Stimulated activated naive CD4-positive, alpha-beta T cell treated with Interleukin-2 at 50 U/mL for 16 hours (primary cell): ENCODE measurements at places on chromosomes 16 and 17.
A peak's percentile ranks its signal among the peaks of the same experiment; 100 is the strongest.

GRCh38 chr17:43431714-43432523, 33.1 kb downstream of the ARL4D start:
- no peak for DNase-seq

- DNase-seq: no peak
Measured at GRCh38 chr16:21685034-21685455, 21.3 kb downstream of the OTOA start.

DNA sequence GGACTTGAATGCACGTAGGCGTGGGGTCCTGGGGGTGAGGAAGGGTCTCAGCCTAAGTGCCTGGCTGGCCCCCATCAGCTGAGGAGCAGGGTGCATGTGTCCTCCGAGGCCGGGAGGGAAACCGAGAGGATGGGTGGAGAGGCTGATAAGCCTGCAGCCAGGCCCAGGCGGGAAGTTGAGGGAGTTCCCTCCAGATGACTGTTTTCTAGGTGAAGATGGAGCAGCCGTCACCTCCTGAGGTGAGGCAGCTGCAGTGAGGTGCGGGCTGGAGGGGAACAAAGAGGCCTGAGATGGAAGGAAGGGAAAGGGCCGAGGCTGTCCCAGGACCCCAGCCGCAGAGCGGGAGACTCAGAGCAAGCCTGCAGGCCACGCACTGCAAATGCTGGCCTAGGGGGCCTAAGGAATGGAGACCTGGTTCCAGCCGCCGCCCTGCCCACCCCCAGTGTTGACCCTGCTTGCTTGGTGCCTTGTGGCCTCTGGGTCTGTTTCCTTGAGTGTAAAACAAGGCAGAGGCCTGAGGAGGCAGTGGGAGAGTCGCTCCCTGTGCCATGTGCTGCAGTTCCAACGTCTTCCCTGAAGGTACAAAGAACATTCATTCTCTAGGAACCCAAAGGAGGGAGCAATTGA, 3.0 kb downstream of the PECAM1 start:
- no peak for DNase-seq

DNA sequence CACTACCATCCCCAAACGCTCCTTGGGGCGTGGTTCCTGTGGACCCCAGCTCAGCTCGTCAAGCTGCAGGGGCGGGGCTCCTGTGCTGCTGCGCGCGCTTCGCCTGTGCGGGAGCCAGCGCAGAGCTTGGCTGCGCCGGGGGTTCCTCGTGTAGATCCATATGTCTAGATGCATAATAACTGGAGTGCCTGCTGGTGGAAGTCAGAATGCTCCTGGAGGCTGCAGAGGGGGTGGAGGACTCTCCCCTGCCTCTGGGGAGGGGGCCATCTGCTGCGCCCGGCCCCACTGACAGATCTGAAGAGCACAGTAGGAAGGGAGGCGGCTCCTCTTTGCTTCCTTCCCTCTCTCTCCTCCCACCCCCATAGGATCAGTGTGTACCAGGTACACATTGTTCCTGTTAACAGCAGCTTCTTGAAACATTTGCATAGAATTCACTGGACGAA, 4.6 kb downstream of the RASD1 start:
- no peak for DNase-seq

- peak; percentile 81 for DNase-seq
Measured at GRCh38 chr17:66191593-66192377, at the start of gene CEP112. CEP112 (minus strand) TSS chr17:66192133.

DNA sequence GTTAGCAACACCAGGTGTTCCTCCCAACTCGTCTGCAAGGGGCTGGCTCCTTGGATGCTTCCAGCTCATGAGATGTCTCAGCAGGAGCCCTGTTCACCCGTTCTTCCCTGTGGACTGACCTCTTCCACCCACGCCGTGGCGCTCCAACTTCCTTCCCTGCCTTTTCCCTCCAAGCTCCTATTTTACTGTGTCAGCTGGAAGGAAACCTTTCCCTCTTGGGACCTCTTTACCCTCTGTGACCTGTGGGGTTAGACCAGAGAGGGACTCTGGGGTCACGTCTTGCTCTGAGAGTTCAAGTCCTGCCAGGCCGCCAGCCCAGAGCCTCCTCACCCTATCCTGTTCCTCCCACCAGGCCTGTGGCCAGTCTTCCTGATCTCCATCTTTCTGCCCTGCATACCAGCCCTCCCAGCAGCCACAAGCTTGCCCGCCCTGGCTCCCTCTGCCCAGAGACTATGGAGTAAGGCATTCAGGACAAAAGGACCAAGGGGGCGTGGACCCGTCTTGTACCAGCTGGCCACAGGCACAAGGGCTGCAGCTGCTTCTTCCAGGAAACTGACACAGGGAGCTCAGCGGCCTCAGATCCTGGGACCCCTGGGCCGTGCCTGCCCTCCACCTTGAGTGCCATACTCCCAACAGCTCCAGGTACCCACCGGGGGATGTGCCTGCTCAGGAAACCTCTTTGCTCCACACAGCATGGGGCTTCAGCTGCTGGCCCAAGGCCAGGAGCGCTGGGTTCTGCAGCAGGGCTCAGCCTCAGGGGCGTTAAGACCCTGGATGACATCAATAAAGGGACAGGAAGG, 3.0 kb downstream of the PAQR4 start:
- DNase-seq: no peak

DNA sequence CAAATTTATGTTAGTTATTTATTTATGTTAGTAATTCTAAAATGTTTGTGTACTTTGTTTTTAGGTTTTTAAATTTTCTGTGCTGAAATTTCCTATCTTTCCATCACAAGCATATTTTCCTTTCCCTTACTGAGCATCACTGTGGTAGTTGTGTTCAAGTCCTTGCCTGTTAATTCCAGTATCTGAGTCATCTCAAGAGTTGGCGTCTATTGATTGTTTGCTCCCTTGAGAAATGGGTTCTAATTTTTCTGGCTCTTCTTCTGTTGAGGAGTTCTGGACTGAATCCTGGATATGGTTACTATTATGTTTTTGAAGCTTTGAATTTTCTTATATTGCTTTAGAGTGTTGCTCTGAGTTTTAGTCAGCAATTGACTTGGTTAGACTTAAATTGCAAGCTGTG, 56.3 kb downstream of the GAN start:
- DNase-seq: no peak

DNA sequence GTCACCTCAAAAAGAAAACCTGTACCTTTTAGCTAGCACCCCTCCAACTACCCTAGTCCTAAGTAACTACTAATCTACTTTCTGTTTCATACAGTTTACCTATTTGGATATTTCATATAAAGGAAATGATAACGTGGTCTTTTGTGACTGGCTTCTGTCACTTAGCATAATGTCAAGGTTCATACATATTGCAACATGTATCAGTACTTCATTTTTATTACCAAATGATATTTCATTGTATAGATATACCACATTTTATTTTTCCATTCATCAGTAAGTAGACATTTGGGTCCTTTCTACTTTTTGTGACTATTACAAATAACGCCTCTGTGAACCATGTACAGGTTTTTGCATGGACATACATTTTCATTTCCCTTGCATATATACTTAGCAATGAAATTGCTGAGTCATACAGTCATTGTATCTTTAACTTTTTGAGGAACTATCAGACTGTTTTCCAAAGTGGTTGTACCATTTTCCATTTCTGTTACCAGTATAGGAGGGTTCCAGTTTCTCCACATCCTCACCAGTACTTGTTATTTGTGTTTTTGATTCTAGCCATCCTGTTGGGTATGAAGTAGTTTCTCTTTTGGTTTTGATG, 23.7 kb downstream of the MOSMO start:
- no peak for DNase-seq

DNA sequence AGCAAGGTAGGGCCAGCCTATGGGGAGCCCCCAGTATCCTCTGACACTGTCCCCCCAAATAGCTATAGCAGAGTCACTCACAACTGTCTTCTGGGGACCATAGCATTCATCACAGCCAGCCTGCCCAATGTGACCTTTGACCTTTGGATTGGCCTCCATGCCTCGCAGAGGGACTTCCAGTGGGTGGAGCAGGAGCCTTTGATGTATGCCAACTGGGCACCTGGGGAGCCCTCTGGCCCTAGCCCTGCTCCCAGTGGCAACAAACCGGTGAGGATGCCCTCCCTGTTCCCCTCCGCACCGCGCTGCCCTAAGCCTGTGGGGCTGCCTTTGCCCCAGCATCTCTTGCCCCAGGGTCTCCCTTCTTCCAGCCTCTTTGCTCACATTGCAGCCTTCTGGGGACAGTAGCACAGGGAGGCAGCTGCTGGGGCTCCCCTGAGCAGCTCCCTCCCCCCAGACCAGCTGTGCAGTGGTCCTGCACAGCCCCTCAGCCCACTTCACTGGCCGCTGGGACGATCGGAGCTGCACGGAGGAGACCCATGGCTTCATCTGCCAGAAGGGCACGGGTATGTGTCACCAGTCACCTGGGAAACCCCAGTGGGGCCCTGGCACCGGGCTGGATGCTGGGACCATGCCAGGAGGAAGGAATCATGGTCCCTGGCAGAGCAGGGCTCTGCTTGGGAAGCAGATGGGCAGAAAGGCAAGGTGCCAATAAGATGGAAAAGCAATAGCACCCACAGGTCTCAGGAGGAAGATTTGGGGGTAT, 61.1 kb downstream of the MRC2 start:
- DNase-seq: no peak

DNA sequence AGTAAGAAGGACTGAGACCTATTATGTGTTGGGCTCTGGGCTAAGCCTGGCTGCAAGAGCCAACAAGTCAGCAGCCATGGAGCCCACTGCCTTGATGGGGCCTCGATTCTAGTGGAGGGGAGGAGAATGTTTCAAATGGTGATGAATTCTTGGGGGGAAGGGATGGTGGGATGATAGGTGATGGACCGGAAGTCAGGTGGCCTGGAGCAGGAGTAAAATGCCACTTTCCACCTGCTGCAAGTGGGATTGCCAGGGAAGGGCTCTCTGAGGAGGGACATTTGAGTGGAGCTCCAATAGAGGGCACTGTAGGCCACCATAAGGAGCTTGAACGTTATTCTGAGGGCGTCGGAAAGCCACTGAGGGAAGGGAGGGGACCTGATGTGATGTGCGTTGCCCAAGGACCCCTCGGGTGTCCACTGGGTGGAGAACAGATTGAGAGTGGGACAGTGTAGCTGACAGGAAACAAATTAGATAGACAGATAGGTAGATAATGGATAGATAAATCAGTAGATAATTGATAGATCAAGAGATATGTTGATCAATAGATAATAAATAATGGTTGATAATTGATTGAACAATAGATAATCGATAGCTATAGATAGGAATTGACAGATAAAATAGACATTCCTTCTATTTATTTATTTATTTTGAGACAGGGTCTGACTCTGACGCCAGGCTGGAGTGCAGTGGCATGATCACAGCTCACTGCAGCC, 18.2 kb upstream of the NXPH3 start:
- peak; percentile 7 for DNase-seq

DNA sequence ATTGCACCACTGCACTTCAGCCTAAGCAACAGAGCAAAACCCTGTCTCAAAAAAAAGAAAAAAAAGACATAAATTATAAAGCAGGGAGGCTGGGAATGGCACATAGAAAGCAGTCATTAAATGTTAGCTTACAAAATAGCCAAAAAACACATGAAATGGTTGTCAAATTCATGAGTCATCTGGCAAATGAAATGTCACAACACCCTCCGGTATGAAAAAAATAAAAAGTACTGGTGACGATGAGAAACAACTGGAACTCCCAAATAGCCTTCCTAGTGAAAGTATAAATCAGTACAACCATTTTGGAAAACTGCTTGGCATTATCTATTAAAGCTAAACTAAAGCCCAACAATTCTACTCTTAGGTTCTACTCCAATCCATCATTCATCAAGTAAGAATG, 3.5 kb upstream of the KATNB1 start:
- no peak for DNase-seq
